Transverse colon (tissue), 4 donors: ENCODE measurements at places on chromosomes 13 and 19. TPM values are rescaled to one million over a fixed set of nuclear protein-coding genes. Genes with fewer than 3 reads are reported as not detected.

Gene EPN1
- 121 TPM for total RNA-seq

Gene USHBP1
- 1.2 TPM for total RNA-seq

GRCh38 chr13:40402931-40403431 is 263.5 kb downstream of the FOXO1 start:
- H3K4me1 ChIP-seq = peaks cover 38% of the 10 kb centered on the region
- no peaks in the 10 kb centered on the region for H3K27me3 ChIP-seq
- H3K4me3 ChIP-seq = no peak overlapping the region
- peak overlapping the region; percentile 81 for H3K27ac ChIP-seq

DNA sequence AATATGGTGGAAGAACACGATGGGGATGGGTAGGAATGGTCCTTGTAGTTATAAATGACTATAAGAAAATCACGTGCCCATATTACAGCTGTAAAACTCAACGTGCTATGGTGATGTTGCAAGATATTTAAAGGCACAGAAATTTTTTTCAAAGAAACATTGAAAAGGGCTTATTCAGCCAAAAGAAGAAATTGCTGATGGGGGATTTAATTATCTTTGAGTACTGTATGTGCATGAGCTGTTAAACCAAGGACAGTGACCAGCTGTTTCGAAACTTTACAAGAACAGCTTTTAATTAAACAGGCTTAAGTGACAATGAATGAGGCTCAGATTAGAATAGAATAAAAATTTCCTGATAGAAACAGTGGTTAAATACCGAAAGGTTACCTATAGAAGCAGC is 339.0 kb downstream of the HS6ST3 start:
- no peaks in the 10 kb centered on the region for H3K4me1 ChIP-seq
- no peak overlapping the region for H3K27ac ChIP-seq
- no peak for DNase-seq
- H3K4me3 ChIP-seq = no peak overlapping the region
- no peaks in the 10 kb centered on the region for H3K36me3 ChIP-seq
- no peaks in the 10 kb centered on the region for H3K27me3 ChIP-seq
